ENCODE measurements at places on chromosomes 6 and 20.

GRCh38 chr6:150683320-150683719 lies 83.6 kb downstream of the PLEKHG1 start:
- DNase-seq: peak; percentile 15

- no peak for DNase-seq
Observed at GRCh38 chr6:164195278-164195941, 780.9 kb downstream of the QKI start.

- DNase-seq: no peak
Observed at GRCh38 chr20:32559205-32559752, 25.9 kb downstream of the NOL4L start.

DNA sequence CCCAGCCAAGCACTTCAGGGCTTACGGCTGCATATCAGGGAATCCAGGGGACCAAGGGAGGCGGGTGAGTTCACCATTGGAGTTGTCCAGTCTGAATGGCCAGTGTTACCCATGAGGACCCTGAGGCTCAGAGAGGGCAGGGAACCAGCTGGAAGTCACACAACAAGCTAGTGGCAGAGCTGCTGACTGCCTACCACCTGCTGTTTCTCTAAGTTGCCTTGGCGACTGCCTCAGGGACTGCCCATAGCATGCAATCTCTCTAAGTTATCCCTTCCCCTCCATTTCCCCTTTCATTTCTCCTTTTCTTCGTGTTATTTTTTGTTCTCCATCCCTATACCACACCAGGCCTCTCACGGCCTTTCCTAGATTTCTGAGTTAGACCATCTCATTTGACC lies 71.8 kb upstream of the SIRPA start:
- peak; percentile 81 for DNase-seq

DNA sequence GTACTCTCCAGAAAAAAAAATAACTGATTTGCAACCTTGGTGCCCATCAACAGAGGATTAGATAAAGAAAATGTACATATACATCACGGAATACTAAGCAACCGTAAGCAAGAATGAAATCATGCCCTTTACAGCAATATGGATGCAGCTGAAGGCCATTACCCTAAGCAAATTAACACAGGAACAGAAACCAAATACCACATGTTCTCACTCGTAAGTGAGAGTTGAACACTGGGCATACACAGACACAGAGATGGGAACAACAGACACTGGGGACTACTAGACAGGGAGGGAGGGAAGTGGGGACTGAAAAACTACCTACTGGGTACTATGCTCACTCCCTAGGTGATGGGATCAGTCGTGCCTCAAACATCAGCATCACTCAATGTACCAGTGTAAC lies 32.8 kb upstream of the CAP2 start:
- DNase-seq: no peak

GRCh38 chr6:10391799-10392198 lies 23.1 kb downstream of the TFAP2A start:
- DNase-seq: no peak

GRCh38 chr20:5557123-5557522 lies 193.1 kb upstream of the SHLD1 start:
- DNase-seq: peak; percentile 44

DNA sequence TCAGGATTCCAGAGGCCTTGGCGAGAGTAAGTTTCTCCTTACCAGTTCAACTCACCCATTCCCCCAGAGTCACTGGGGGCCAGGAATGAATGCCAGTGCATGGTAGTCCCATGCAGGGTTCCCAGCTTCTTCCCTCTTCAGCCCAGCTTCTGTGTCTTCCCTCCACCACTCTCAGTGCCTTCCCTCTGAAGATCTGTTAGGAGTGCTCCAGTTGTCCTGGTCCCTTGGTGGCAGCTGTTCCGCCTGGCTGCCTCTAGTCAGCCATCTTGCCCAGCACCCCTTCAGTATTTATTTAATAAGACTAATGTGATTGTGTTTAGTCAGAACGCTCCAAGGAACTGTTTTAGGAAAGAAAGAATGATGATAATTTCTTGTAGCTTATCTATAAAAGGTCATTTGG lies 23.1 kb downstream of the FIG4 start:
- no peak for DNase-seq

DNA sequence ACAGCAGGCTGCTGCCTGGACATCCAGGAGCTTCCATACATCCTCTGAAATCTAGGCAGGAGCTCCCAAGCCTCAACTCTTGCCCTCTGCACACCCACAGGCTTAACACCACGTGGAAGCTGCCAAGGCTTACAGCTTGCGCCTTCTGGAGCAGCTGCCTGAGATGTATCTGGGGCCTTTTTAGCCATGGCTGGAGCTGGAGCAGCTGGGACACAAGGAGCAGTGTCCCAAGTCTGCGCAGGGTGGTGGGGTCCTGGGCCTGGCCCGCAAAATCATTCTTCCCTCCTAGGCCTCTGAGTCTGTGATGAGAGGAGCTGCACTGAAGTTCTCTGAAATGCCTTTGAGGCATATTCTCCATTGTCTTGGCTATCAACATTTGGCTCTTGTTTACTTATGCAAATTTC lies 255.0 kb downstream of the DLL1 start:
- DNase-seq: no peak

DNA sequence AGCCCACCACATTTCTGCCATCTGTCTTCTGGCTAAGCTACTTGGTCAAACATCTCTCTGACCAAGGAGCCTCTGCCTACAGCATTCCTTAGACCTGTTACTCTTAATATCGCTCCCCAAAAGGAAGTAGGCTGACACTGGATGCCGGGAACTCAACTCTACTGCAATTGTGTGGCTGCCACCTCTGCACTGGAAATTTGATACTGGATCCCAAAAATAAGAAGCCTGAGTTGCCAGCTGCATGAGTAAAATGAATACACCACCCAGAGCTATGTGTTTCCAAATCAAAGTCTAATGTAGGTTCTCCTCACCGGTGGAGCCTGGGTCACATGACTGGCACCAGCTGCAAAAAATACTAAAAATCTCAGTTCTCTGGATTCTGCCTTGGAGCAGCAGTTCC lies 36.9 kb downstream of the UNC5CL start:
- DNase-seq: no peak

GRCh38 chr6:162644153-162644552 lies 83.4 kb downstream of the PRKN start:
- DNase-seq: no peak

GRCh38 chr20:5039255-5039657 lies 37.9 kb upstream of the SLC23A2 start:
- DNase-seq: no peak

DNA sequence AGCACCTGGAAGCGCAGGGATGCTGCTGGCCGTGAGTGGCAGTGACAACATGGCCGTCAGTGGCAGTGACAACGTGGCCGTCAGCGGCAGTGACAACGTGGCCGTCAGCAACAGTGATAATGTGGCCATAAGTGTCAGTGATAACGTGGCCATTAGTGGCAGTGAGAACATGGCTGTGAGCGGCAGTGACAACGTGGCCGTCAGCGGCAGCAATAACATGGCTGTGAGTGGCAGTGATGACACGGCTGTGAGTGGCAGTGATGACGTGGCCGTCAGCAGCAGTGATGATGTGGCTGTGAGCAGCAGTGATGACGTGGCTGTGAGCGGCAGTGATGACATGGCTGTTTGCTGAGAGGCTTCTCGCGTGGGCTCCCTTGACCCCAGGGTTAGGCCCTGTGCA lies 169.8 kb downstream of the ERMARD start:
- no peak for DNase-seq

DNA sequence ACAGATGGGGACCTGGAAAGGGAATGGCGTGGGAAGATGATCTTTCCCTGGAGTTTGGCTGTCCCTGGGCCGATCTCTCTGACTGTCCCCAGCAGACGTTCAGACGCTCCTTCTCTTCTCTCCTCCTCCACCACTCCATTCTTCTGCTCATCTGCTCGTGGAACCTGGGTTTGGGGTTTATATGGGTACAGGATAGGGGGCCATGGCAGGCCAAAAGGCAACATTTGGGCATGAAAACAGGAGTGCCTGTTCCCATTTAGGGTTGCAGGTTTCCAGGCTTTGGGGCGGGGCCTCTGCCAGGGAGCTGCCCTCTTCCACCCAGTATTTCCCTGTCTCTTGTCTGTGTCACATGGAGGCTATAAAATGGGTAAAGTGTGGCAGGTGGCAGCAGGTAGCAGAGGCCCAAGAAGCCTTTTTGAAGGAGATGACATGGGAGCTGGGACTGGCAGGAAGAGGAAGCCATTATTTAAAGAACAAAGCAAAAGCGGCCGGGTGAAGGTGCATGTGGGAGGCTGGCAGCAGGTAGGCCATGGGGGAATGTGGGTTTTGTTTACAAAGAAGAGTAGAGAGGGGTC lies 203.7 kb downstream of the BMP7 start:
- no peak for DNase-seq

DNA sequence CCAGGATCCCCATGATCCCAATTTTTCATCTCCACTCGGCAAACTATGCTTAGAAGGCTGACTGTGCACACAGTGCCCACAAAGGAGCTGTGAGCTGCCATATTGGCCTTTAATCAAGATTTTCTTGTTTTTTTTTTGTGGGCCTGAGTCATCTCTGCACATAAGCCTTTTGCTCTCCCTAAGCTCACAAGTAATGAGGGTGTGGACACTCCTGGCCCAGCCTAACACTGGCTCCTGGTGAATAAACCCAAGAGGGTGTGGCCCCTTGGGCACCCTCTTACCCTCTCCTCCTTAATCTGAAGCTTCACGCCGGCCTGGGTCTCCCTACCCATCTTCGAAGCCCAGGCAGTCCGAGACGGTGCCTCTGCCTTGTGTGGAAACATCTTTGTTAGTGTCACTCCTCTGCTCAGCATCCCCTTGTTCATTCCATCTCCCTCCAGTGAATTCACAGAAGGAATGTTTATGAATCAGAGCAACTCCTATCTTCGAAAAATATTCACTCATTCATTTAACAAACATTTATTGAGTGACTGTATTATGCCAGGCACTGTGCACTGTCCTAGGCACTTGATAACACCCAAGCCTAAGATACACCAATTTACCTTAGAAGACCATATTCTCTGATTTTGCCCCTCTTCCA lies 22.2 kb upstream of the MRPS10 start:
- DNase-seq: no peak
